ENCODE measurements at places on chromosomes 5 and 9.

GRCh38 chr9:109444771-109445320 lies 53.3 kb downstream of the PTPN3 start:
- DNase-seq: no peak

DNA sequence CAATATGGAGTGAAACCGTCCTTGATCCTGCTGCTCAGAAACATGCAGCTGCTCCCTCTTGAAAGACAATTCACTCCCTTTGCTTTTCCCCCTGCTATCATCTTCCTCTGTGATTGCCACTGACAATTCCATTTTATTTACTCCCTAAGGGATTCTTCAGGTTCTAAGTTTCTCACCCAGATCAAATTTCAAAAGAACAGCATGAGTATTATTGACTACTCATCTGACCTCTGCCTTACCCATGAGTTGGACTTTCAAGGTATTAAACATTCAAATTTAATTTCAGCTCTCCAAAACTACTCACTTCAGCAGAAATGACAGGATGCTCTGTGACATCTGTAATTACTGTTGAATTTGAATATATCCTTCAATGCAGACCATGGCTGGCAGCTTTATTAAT lies 236.5 kb upstream of the HAPLN1 start:
- DNase-seq: no peak

DNA sequence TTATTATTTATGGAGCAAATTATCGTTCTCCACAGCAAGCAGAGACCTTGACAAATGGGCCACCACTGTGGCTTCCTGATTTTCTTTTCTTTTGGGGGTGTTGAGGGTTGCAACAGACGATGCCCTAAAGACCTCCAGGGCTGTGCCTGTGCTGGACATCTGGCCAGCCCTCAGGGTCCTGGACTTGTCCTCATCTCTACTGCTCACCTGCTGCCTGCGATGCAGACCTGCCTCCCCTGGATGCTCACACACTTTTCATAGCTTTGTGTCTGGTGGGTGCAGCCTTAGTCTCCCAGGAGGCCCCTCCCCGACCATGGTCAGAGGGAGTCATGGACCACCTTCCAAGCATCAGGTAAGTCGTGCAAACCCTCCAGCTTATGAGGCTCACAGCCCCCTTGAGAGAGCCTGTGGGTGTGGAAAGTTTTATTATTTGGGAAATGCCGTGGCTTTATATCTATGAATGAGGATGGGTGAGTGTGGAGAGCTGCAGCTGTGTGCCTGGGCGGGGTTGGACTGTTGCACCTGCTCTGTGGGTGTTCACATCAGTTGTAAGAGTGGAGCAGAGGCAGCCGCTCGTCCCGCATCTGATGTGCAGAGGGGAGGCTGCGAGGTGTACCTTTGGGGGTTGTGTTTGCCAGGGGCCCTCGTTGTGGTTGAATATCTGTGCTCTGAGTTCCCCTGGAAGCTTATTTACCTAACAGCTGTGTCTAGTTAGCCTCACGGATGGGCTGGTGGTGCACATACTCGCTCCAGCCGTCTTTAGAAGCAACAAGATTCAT lies 126.3 kb upstream of the IRX4 start:
- DNase-seq: no peak

DNA sequence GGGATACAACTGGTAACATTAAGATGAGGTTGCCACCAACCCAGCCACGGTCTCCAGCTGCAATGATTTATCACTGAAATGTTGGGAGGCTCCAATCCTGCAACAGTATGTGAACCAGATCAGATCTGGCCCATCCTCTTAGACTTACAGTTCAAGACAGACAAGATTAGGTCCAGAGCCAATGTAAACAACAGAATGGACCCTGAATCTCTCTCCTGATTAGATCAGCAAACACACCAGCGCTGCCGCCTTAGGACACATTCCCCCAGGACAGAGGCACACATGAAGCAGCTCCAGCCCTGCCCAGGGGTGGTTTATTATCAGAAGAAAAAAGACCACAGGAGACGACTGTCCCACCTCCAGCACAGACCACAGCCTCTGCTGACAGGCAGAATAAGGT lies 82.1 kb downstream of the SLIT3 start:
- no peak for DNase-seq

DNA sequence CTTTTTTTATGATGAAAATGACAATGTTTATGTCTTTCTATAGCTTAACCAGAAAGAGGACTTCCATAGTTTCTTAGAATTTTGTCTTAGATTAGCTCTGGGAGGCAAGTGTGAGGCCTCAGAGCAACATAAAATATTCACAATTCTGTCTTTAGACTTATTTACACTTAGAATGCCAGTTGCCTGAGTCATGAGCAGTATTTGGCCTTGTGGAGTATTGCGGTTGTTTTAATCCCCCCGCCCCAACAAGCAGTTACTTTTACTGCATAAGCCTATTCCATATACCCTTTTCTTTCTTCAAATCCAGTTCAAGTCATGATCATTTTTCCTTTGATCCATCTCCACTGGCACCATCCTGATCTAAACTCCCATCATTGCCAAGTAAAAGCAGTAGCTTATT lies 198.0 kb upstream of the EGFLAM start:
- no peak for DNase-seq

- DNase-seq: peak; percentile 56
Observed at GRCh38 chr5:142716963-142717362, 31.1 kb upstream of the FGF1 start.

DNA sequence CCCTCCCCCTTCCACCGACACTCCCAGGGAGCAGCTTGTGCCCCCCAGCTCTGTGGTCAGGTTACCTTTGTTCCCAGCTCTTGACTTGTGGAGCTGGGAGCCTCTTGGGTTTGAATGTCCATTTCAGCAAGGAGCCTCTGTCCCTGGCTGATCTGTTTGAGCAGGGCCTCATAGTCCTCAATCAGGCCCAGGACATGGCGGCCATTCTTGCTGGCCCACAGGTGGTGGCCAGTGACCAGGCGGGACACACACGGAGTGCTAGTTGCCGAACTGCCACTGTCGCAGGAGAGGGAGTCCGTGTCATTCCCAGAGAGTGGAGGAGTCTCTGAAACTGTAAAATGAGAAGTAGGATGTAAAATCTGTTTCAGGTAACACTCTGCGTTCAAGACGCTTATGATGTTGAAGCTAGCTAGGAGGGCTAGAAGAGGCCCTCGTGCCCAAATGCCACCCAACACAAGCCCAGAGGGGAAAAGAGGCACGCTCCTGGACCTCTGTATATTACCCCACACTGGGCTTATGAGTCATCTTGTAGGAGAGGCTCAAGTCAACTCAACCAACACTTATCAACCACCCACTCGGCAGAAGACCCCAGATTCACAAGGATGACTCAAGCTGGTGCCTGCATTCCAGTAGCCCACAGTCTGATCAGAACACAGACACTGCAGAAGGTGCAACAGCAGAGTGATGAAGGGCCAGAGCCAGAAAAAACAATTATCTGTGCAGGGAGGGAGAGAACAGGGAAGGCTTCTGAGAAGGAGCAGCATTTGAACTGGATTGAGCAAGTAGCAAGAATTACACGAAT lies 177.0 kb downstream of the CDK5RAP2 start:
- no peak for DNase-seq

GRCh38 chr5:113215401-113216060 lies 219.3 kb downstream of the TSSK1B start:
- DNase-seq: no peak

DNA sequence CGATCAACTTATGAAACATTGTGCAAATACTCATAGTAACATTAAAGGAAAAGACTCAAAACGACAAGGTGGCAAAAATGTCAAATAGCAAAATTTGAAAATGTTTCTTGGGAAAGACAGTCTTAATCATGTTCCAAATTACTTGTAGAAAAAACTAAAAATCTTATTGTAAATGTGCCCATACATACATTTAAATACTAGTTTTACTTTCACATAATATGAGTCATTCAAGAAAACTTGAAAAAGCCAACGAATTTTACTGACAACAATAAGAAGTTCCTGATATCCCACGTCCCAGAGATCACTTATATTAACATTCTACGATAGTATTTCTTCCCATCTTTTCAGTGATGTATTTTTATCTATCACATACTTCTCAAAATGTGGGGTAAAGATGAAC lies 13.7 kb downstream of the MLLT3 start:
- no peak for DNase-seq

GRCh38 chr9:133205996-133206931 lies 2.8 kb downstream of the OBP2B start:
- no peak for DNase-seq

GRCh38 chr5:132013711-132014110 lies 2.3 kb upstream of the ACSL6 start:
- DNase-seq: no peak

- DNase-seq: no peak
Observed at GRCh38 chr5:157100140-157100679, 8.6 kb downstream of the HAVCR2 start.

DNA sequence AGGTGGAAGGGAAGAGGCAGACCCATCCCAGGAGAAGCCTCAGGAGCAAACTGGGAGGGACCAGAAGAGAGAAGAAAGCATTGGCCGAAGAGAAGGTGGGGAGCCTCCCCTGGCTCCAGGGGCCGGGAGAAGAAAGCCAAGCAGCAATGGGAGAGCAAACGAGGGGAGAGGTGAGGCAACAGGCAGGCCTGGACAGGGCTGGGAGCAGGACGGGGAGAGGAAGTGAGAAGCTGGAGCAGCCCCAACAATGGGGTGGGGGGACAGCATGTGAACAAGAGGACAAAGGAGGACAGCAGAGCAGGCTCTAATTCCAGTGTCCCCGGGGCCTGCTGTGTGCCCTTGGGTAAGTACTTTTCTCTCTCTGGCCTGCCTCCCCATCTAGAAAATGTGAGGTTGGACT lies 115.3 kb downstream of the PSD2 start:
- DNase-seq: no peak

DNA sequence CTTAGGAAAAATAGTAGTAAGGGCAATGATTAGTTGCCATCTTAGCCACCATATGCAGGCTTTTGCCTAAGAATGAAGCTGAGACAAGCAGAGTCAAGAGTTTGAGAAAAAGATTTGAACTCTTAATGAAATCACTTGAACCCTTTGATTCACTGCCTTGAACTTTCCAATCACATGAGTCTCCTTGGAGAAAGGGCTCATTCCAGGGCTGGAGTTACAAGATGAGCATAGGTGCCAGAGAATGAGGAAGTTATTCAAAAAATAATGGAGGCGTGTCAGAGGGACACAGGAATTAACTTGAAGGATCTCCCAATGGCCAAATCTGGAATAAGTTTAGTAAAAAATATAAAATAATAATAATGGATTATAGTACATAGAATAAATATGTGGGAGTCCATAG lies 35.3 kb downstream of the MAT2B start:
- no peak for DNase-seq

GRCh38 chr5:172871982-172872381 lies 37.9 kb downstream of the ERGIC1 start:
- no peak for DNase-seq

- no peak for DNase-seq
Observed at GRCh38 chr5:64744914-64745313, 23.6 kb downstream of the SREK1IP1 start.

DNA sequence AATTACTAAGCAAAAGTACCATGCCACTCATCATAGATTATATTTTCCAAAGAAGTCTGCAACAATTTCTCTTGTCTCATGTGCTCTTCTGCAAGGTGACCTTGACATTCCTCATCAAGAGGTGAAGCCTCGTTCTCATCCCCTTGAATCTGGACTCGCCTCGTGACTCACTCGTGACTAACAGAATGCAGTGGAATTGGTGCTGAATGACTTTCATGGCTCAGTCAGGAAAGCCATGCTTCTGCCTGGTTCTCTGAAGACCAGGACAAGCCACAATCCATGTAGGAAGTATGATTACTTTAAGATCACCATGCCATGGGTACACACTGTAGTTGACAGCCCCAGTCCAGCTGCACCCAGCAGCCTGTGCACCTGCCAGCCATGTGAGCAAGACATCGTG lies 335.8 kb downstream of the GADD45G start:
- DNase-seq: no peak

GRCh38 chr9:7591501-7591900 lies 208.1 kb downstream of the DMAC1 start:
- DNase-seq: no peak

GRCh38 chr9:16012621-16013020 lies 459.8 kb downstream of the CCDC171 start:
- no peak for DNase-seq

- DNase-seq: no peak
Observed at GRCh38 chr9:133465984-133466383, 6.2 kb downstream of the CACFD1 start.

- no peak for DNase-seq
Observed at GRCh38 chr5:85049020-85049419, 664.3 kb upstream of the EDIL3 start.

GRCh38 chr9:129550199-129550839 lies 70.6 kb downstream of the C9orf50 start:
- peak; percentile 76 for DNase-seq

GRCh38 chr5:181008136-181008535 lies 19.5 kb downstream of the BTNL3 start:
- no peak for DNase-seq

GRCh38 chr5:10507575-10508096 lies 56.2 kb upstream of the ANKRD33B start:
- no peak for DNase-seq

- DNase-seq: peak; percentile 58
Observed at GRCh38 chr9:128702949-128703615, 779 bp downstream of the PKN3 start.

GRCh38 chr5:149636861-149637246 lies 55.6 kb downstream of the ARHGEF37 start:
- DNase-seq: peak; percentile 92
